ENCODE measurements at places on chromosomes 2 and 18.

DNA sequence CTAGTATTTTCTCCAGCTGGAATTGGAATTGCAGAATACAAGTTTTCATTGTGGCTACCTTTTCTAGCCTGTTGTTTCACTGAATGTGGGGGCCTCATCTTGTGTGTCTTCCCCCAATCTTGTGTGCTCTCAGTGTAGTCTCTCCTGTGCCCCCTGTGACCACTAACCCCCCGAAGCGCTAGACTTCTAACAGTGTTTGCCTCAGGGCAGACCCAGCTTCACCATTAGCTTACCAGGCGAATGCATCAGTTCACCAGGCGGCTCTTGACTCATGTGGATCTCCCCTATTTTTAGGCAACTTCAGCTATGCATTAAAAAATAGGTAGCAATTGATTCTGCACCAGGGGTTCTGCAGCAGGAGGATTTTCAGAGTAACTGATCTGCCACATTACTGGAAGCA, 376.2 kb upstream of the MEIS1 start:
- DNase-seq, result no peak

- DNase-seq, result no peak
Measured at GRCh38 chr2:103738108-103738507, 976.3 kb downstream of the TMEM182 start.

- no peak for DNase-seq
Measured at GRCh38 chr2:135299658-135300244, 231.3 kb downstream of the ZRANB3 start.

GRCh38 chr18:47912343-47912742, 18.1 kb downstream of the SMAD2 start:
- DNase-seq, result peak; percentile 16

GRCh38 chr2:219987830-219988229, 360.4 kb downstream of the SLC4A3 start:
- DNase-seq, result no peak

GRCh38 chr18:61823595-61823994, 69.2 kb downstream of the RNF152 start:
- no peak for DNase-seq

GRCh38 chr18:10111944-10112343, 198.1 kb downstream of the VAPA start:
- DNase-seq, result no peak

- no peak for DNase-seq
Measured at GRCh38 chr18:57353137-57353939, 981 bp downstream of the ST8SIA3 start.

DNA sequence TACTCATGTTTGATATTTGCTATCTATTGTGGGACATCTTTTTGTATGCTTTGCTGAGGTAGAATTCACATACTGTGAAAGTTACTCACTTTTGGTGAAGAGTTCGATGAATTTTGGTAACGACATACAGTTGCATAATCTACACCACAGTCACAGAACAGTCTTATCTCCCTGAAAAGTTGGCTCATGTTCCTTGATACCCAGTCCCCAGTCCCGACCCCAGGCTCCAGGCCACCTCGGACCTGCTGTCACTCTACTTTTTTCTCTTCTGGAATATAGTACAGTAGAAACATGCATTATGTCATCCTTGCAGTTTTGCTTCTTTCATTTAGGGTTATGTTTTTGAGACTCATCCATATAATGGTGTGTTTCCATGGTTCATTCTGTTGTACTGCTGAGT, 191.7 kb downstream of the FAM210A start:
- DNase-seq, result no peak

DNA sequence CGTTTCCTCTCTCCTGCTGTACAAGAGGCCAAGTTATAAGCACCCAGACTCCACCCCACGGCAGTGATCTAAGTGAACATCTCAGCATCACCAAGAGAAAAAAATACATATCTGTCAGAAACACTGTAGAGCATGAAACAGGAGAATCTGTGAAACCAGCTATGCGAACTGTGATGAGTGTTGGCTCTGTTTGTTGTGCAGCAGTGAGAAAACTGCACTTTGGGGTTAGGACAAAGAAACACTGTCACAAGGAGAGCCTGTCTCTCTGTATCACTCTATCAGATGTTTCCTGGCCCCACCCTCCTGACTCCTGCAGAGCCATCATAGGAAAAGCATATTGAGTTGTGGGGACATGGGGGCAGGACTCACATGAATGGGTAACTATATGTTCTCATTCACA, 87.1 kb downstream of the LAMA3 start:
- no peak for DNase-seq

DNA sequence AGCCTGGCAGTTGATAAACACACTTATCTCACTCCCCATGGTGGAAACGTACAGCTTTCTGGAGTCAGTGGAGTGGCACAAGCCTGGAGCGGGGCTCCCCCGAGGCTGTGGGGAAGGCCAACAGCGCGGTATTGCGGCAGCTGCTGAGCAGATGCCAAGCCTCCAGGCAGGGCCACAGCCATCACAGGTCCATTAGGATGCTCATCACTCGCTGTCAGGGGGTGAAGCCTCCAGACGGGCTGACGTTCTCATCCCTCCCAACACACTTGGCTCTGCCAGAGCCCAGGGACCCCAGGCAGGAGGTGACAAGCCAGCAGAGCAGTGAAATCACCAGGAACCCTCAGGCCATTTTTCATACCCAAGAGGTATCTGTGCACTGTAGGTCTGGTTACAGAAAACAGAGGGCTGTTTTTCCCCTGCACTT, 529.2 kb upstream of the KLHL29 start:
- peak; percentile 28 for DNase-seq

DNA sequence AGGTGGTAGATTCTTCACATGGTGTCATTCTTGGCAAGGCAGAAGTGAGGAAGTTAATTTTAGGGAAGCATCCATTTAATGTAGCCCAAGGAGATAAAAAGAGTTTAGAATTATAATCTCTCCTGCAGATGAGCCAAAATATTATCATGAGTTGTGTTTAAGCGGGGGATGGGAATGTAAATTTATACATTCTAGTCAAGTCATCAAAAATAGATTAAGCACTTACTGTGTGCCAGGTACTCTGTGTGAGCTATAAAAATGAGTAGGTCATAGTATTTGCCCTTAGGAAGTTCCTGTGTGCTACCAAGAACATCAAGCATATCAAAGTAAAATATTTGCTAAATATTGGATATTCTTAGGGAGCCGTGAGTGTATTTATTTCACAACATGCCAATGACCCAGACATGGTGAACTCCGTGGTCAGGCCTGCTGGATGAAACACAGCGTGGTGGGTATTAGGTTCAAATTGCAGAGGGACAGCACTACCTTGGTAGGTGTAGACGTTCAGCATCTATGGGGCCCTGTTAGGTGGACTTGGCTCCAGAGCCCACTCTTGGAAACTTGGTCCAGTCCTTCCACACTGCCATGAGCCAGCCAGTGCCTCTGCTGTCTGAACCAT, 37.4 kb downstream of the MEIS1 start:
- DNase-seq, result no peak

DNA sequence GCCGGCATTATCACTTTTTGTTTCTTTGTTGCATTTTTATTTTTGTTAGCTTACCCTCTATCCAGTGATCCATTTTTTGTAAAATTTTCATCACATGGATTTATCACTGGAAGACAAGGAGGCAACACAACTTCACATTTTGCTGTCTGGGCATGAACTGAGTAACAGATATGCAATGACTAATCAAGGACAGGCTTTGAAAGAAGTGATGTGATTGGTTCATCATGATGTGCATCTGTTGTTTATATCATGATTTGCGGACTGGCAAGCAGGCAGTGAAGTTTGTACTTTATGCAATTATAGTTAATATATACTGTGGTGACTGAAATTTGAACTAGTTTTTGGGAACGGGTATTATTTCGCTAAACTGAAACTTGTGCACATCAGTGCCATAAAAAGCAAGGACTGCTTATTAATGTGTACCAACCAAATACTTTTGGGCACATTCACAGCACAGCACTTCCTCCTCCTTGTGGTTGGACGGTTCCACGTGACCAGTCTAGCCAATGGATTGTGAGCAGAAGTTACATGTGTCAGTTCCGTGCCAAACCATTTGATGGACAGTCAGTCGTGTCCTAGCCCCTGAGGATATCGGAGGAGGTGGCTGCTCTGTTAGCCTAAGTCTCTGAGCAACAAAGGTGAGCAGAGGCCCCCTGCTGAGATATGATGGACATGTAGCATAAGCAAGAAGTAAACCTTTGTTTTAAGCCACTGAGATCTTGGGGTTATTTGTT, 201.4 kb upstream of the SIX2 start:
- DNase-seq, result no peak

DNA sequence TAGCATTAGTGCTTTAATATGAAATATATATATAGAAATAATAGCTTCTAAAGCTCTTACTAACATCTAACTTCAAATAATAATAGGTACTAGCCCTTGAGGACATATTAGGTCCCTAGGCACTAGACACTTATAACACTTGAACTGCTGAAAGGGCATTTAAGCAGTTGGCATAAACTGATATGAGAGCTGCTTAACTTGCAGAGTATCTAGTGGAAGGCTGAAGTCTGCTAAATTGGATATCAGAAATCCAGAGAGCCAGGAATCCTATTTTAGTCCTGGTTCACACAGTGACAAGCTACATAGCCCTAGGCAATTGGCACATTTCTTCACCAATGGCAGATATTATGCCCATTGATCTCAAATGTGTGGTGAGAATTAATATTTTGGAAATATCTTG, 326.9 kb upstream of the UBE2E3 start:
- DNase-seq, result no peak

DNA sequence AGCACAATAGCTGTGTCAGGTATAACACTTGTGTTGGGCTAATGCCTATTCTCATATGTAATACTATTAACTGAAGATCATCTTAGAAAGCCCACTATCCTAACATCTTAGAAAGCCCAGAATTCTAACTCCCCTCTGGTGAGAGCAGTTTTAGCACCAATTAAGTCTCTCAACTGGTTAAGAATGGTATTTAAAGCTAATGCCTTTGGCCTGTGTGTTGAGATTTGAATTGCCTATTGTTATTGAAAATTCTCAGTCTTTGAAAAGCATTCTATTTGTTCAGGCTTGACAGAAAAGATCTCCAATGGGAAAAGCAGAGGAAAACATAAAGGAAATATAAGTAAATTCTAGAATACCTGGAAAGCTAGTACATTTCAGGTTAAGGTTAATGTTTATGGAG, 352.5 kb downstream of the ARHGAP15 start:
- no peak for DNase-seq

DNA sequence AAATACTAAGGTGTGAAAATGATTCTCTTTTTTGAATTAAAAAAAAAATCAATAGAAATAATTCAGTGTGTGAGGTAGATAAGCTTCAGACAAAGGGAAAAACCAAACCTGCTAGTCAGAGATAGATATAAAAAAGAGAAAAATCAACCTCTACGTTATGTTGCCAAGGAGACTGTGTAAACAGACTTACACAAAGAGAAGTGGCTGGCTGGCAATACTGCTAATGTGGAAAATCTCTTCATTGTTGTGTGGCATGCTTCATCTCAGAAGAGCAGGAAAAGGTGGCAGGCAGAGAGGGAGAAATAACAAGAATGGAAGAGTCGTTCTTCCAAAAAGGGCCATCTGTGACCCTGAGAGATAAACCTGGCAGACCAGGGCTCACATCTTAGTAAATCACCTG, 200.8 kb downstream of the SLC8A1 start:
- no peak for DNase-seq

GRCh38 chr2:95386031-95386430, 16.5 kb upstream of the FAHD2A start:
- no peak for DNase-seq

DNA sequence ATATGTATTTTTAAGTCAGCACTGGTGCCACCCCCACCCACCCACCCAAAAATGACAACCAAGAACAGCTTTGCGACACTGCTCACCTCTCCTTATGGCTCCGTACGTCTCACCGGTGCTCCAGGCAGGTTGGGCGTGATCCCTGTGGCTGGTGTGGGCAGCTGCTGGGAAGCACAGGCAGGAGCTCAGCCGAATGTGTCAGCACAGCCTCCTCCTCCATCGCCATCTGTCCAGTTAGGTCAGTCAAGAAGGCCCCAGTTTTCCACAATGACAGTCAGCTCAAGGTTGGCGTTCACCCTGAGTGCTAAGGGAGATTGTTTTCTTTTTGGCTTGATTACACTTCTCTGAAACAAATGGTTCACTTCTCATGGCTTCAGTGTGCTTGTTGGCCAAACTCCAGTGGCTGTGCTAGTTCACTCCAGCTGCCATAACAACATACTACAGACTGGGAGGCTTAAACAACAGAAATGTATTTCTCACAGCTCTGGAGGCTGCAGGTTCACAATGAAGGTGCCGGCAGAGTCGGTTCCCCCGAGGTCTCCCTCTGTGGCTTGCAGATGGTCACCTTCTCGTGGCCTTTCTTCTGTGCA, 30.2 kb downstream of the AMER3 start:
- no peak for DNase-seq

- DNase-seq, result no peak
Measured at GRCh38 chr2:101367508-101367907, 19.8 kb downstream of the CREG2 start.

DNA sequence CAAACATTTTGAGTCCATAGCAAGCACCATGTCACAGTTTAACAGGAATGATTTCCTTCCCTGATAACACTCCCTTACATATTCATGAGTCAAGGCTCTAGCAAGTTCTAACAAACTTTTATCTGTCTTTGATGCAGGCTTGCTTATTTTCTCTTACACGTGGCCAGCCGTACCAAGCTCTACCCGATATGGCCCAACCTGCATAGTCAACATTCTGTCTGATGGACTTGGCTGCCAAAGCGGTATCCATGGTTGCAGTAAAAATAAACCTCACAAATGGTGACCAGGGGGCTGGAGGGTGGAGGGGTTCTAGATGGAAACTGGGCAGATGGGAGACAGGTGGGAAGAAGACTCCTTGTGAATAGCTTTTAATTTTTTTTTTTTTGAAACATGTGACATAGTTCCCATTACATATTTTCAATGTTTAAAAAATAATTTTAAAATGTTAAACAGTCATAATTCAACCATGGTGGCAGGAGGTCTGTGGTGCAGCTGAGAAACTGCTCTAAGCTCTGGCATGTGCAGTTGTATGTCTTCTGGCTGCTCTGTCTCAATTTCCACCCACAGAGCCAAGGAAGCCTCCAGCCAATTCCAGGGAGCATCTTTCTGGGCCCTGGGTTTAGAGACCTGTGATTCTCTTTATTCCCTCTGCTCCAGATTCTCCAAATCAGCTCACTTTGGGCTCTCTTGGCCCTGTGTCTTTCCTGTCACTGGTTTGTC, 20.7 kb upstream of the CXCR1 start:
- no peak for DNase-seq

GRCh38 chr18:31549416-31549815, 42.3 kb upstream of the TTR start:
- DNase-seq, result no peak

- DNase-seq, result no peak
Measured at GRCh38 chr2:3236300-3237045, 141.1 kb downstream of the EIPR1 start.

DNA sequence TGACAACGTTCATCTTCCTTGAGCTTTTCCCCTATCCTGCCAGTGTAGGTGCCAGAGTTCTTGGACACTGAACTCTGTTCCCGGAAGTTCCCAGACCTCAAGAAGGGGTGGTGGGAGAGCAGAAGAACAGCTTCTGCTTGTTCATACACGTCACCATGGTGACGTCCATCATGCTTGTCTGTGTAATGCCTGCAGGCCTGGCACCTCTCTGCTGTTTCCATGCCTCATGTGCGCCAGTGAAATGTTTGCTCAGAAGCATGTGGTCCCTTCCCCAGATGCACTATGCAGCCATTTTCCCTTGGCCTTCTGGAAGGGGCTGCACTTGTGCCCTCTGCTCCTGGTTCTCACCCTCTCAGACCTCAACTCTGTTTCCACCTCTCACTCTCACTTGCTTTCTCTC, 210.8 kb upstream of the NABP1 start:
- no peak for DNase-seq

GRCh38 chr2:1170241-1170640, 219.6 kb downstream of the SNTG2 start:
- no peak for DNase-seq

- DNase-seq, result no peak
Measured at GRCh38 chr18:63216516-63217311, 102.9 kb downstream of the BCL2 start.

Data from posterior cingulate gyrus (tissue), 11 donors.